NCI-H146 (cell line): ENCODE measurements at places on chromosomes 5 and 9.
A peak's percentile ranks its signal among the peaks of the same experiment; 100 is the strongest.

GRCh38 chr9:114319147-114319546 lies 3.8 kb upstream of the ORM1 start:
- no peak for DNase-seq

DNA sequence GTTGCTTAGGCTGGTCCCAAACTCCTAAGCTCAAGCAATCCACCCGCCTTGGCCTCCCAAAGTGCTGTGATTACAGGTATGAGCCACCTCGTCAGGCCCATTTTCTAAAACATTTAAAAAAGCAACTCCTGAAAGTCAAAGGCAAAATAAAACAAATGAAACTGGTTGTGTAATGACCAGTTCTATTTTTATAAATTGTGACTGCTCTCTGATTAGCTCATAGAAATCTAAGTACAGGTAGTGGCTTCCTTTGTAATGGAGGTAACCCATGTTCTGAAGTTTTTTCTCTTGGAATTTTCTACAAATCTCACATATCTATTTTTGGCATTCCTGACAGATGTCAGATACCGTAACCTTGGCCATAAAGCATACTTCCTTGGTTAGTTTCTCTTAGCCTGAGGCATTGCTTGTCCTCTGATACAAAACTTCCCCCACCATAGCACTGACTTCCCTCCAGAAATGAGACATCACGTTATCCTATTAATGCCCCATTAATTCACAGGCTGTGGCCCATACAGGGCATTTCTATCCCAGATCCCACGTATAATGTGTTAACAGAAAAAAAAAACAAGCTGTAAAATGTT lies 14.1 kb upstream of the AK3 start:
- no peak for DNase-seq

DNA sequence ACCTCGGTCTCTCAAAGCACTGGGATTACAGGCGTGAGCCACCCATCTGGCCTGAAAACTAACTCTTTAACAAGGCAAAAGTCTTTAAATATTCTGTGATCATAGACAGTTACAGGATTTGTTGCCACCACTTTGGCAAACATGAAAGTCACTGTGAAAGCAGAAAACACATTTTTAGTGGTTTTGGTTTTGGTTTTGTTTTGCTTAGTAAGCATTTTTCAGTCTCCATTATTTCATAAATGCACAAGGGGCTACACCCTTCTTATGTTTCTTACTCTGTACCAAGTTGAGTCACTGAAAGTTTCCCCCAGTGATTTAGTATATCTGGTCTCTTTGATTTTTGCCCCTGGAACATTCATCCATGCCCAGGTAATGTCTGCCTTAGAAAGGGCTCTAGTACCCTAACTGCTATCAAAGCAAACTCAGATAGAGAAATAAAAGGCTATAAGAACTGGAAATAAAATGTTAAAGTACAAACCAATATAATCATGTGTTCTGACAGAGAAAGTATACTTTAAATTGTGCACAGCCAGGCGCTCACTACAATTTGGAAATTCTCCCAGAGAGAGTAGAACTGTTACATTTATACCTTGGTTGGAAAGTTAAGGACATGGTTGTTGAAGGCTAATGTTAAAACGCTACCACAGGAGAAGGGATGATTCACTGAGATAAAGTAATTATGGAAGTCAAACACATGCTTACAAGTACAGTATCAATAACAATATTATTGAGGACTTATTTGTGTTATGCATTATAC lies 1022.5 kb upstream of the DMAC1 start:
- DNase-seq, result no peak

- no peak for DNase-seq
Observed at GRCh38 chr9:133493845-133494540, 15.1 kb upstream of the SLC2A6 start.

DNA sequence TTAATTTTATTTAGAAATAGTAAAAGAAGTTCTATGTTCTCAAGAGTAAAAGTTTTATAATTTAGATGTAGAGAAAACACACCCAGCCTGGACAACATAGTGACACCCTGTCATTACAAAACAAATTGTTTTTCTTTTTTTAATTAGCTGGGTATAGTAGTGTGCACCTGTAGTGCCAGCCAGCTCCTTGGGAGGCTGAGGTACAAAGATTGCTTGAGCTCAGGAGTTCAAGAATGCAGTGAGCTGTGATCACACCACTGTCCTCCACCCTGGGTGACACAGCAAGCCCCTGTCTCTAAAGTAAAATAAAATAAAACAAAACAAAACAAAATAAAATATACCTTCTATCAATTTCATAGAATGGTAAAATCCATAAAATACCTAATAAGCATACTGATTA lies 1017.8 kb upstream of the DMAC1 start:
- no peak for DNase-seq

GRCh38 chr5:67012171-67012570 lies 184.4 kb downstream of the CD180 start:
- no peak for DNase-seq

DNA sequence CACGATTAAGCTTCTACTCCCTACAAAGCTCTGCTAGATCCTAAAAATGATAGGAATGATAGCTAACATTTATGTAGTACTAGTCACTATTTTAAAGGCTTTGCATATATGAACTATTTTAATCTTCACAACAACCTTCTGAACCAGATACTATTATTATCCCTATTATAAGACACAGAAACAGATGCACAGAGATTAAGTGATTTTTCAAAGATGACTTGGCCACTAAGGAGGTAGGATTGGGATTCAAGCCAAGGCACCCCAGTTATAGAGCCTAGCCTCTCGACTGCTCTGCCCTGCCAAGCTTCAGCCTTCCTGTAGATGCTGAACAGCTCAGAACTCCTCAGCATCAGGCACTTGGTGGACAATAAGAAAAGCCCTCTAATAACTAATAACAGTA lies 200.9 kb upstream of the PTGER4 start:
- DNase-seq, result no peak

DNA sequence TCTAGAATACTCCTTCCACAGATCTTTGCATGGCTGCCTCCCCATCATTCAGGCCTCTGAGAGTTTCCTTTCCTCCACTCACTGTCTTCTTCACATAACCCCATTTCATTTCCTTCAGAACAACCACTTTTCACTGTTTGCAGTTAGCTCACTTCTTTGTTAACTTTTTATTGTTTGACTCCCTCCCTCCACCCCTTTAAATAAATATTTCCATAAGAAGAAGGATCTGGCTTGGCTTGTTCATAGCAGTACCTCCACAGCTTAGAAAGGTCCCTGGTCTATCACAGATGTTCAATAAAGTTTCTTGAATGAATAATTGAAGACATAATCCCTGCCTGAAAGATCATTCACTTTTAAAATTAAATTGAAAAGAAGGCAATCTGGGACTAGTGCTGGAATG lies 661.6 kb downstream of the ACTL7B start:
- no peak for DNase-seq

GRCh38 chr9:126125577-126125976 lies 201.1 kb upstream of the MVB12B start:
- DNase-seq, result no peak

DNA sequence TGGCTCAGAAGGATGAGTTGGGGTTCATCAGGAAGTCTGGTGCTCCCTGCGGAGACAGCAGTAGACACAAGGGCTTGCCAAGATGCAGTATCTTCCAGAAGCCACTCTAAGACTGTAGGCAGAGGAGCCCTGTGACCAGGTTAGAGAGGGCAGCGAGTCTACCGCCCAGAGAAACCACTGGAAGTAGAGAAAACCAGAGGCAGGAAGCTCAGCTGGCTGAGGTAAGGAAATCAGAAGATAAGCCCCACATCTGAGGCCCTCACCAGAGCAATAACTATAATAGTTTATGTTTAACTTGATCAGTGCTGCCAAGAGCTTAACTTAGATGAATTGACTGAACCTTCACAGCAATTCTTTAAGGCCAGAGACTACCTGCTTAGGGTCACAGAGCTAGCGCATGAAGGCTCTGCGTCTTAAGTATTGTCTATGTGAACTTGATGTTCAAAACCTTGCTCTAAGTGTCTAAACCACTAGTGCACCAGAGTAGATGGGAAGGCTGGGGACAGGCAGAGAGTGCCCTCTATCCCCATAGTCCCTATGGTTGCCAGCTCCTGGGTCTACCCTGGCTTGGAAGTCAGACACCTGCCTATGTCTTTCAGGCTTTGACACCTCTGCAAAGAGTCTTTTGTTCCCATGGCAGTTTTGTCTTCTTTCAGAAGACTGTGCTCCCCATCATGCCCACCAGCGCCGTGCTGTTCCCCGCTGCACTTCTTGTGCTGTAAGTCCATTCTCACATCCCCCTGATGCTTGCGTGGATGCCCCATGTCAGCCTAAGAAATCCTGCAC lies 228.2 kb upstream of the KLF4 start:
- no peak for DNase-seq

GRCh38 chr5:148559461-148559860 lies 94.9 kb downstream of the HTR4 start:
- DNase-seq, result no peak

DNA sequence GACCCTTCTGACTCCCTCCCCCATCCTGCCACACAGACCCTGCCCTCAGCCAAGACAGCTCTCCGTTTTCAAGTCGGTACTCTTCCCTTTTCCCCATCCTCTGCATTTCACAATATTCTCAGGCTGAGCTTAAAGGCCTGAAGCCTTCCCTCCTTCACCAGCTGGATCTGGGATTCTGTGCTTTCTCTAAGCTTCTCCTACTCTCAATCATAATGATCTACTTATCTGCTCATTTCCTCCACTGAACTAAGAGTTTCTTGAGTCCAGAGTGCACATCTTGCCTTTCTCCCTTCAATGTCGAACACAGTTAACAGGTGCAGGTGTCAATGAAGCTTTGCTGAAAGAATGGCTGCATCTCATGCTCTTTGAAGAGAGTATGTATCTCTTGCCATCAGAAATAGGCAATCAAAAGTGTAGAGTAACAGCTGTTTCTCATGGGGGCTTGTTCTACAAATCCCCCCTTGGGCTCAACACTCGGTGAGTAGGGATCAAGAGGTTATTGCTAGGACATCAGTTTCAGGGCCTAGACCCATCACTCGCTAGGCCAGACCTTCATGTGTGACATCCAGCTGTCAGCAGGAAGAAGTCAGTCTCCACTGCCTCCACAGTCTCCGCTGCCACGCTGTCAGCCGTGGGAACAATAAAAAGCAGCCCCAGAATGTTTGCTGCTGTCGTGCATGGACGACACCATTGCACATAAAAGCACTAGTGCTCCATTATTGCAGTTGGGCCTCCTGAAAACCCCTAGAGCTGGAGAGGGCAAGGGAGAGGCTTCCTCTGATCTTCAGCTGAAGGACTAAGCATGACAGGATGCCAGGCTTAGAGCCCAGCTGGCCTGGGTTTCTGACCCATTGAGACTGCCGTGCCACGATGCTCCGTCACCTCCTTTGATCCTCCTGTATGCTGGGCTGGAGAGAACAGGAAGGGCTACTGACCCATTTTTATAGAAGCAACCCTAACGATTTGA lies 23.7 kb downstream of the TRAF1 start:
- no peak for DNase-seq

DNA sequence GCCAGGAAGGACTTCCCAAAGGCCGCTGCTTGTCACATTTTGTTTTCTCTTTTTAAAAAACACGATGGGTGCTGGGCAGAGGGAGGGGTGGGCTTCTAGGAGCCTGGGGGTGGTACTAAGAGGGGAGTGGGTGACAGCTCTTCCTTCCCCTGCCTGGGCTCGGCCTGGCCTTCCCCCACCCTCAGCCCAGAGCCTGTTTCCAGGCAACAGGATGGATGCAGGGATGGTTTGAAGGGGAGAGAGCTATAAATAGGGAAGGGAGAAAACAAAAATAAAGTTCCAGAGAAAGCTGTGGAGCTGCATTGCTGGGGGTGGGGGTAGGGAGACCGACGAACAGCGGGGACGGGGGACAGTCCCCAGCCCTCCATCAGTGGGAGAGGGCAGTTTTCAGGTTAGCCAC lies 6.6 kb upstream of the GPRIN1 start:
- no peak for DNase-seq

GRCh38 chr5:169429044-169429443 lies 128.1 kb upstream of the SLIT3 start:
- no peak for DNase-seq

- DNase-seq, result no peak
Observed at GRCh38 chr5:159609359-159609758, 279.1 kb upstream of the IL12B start.

DNA sequence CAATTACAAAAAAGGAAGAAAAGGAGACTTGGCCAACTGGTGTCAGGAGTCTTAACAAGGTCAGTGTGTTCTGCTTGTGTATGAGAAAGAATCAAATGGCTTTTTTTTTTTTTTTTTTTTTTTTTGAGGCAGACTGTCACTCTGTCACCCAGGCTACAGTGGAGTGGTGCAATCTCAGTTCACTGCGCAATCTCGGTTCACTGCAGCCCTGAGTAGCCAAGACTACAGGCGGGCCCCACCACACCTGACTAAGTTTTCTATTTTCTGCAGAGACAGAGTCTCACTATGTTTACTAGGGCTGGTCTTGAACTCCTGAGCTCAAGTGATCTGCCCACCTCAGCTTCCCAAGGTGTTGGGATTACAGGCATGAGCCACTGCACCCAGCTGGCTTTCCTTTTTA lies 3.1 kb upstream of the IL7R start:
- DNase-seq, result no peak

- no peak for DNase-seq
Observed at GRCh38 chr5:1729641-1730486, 69.8 kb downstream of the MRPL36 start.

DNA sequence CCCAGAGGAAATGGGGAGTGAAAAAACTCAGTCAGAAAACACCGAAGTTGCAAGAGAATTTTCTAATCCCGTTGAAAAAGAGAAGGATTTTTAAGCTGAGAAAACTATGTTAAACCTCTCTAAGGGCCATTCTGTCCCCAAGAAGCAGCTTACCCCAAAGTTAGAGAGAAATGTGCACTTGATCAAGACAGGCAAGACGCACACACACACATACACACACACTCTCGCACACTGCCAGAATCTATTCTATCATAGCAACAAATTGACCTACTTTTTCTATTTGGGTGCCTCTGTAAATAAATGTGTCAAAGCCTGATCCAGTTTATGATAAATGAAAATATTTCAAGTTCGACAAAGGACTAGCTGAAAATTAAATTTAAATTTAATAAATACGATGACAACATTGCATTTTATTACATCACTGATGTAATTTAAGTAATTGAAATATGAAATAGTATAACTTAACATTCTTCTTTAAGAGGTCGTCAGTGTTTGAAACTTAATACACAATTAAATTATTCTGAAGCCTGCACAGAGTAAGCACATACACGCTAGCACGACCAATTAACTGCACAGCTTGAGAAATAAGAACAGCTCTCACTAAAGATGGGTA lies 5.9 kb downstream of the NFIL3 start:
- DNase-seq, result no peak

- peak; percentile 23 for DNase-seq
Observed at GRCh38 chr5:140399979-140400729, 1.5 kb upstream of the ANKHD1 start.

- no peak for DNase-seq
Observed at GRCh38 chr5:464843-465590, 22.0 kb downstream of the EXOC3 start.
